Lung (tissue), 17 donors: ENCODE measurements at places on chromosomes 4 and X. TPM values are rescaled to one million over a fixed set of nuclear protein-coding genes. Genes with fewer than 3 reads are reported as not detected.

The CXXC4 gene
- 2.1 TPM for total RNA-seq

The VEGFD gene
- 15.6 TPM for total RNA-seq

The USP27X gene
- 5.0 TPM for total RNA-seq

The ANKRD50 gene
- total RNA-seq = 16.7 TPM

The PSAPL1 gene
- not detected for total RNA-seq

The ADAM29 gene
- 0.06 TPM for total RNA-seq

The KCNIP4 gene
- 0.11 TPM for total RNA-seq

The CENPI gene
- total RNA-seq = 7.5 TPM

- H3K4me3 ChIP-seq = no peak overlapping the region
- no peaks in the 10 kb centered on the region for H3K4me1 ChIP-seq
- no peak overlapping the region for H3K27ac ChIP-seq
- H3K27me3 ChIP-seq = no peaks in the 10 kb centered on the region
- no peak for DNase-seq
- no peaks in the 10 kb centered on the region for H3K36me3 ChIP-seq
Measured at GRCh38 chr4:98170035-98170434, 26.8 kb upstream of the STPG2 start.

- peaks cover 9% of the 10 kb centered on the region for H3K27me3 ChIP-seq
- no peak overlapping the region for H3K27ac ChIP-seq
- no peaks in the 10 kb centered on the region for H3K36me3 ChIP-seq
Measured at GRCh38 chrX:109774706-109775105, 41.6 kb upstream of the ACSL4 start.

DNA sequence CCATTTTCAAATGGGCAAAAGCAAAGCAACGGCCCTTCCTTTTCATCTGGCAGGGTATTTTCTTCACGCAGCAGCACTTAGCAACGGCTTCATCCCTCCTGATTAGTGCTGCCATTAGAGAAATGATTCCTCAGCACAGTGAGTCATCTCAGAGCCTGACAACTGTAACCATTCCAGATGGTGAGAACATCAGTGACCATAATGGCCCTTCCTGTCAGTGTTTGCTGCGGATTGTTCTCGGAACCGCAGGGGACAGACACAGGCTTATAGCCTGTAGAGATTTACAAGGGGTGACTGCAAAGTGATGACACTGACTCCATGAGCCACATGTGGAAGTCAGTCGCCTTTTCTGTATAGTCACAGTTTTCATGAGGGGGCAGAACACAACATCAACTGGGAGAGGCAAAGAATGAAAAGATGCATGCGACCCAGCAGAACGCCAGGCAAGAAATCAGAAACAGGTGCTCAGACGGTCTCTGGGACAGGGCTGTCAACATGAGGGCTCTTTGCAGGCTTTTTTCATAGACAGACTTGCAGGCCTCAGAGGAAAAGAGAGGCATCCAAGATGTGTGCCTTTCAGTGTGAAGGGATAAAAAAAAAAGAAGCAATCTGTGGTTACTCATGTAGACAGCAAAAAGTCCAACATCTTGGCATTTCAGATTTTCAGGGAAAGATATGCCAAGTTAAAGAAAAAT is 69.9 kb upstream of the FBXW7 start:
- no peaks in the 10 kb centered on the region for H3K4me1 ChIP-seq
- H3K4me3 ChIP-seq = no peak overlapping the region
- H3K36me3 ChIP-seq = no peaks in the 10 kb centered on the region
- no peaks in the 10 kb centered on the region for H3K27me3 ChIP-seq

DNA sequence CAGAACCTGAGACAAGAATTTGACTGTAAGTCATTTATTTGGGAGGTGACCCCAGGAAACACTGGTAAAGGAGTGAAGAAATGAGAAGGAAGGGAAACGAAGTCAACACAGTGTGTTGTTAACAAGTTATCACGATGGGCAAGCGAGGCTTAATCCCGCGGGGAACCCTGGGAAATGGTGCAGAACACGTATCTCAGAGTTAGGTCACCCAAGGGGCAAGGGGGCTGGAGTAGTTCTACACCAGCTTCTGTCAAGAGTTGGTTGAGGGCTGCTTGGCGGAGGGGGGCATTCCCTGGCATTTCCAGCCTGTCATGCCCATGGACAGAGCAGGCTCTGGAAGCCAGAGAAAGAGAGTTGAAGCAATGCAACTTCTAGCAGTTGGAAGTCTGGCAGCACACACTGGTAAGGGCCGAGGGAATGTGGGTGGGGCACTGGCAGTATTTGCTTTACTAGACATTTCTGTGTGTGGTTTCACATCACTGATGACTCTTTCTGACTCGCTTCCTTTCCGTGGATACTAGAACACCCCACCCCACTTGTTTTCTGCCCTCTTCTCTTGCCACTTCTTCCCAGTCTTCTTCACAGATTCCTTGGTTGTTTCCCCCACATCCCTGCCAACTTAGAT is 52.2 kb upstream of the ADGRG2 start:
- H3K4me3 ChIP-seq = no peak overlapping the region
- no peaks in the 10 kb centered on the region for H3K27me3 ChIP-seq
- no peak overlapping the region for H3K27ac ChIP-seq
- H3K36me3 ChIP-seq = no peaks in the 10 kb centered on the region
- DNase-seq = no peak

GRCh38 chr4:44522761-44523445 is 74.3 kb upstream of the KCTD8 start:
- no peaks in the 10 kb centered on the region for H3K27me3 ChIP-seq
- no peak overlapping the region for H3K27ac ChIP-seq
- no peaks in the 10 kb centered on the region for H3K36me3 ChIP-seq
- DNase-seq = no peak
- no peaks in the 10 kb centered on the region for H3K4me1 ChIP-seq

GRCh38 chrX:45422216-45422925 is 221.7 kb upstream of the DIPK2B start:
- H3K27ac ChIP-seq = no peak overlapping the region
- H3K36me3 ChIP-seq = no peaks in the 10 kb centered on the region
- no peak for DNase-seq
- H3K4me1 ChIP-seq = no peaks in the 10 kb centered on the region
- H3K4me3 ChIP-seq = no peak overlapping the region

GRCh38 chr4:36207831-36208520 is 36.3 kb downstream of the ARAP2 start:
- DNase-seq = no peak
- H3K27me3 ChIP-seq = no peaks in the 10 kb centered on the region
- H3K27ac ChIP-seq = no peak overlapping the region
- no peak overlapping the region for H3K4me3 ChIP-seq
- no peaks in the 10 kb centered on the region for H3K36me3 ChIP-seq

GRCh38 chr4:139798456-139798855 is 132.8 kb downstream of the MGST2 start:
- H3K36me3 ChIP-seq = no peaks in the 10 kb centered on the region
- no peak overlapping the region for H3K27ac ChIP-seq
- H3K27me3 ChIP-seq = no peaks in the 10 kb centered on the region
- peaks cover 2% of the 10 kb centered on the region for H3K4me1 ChIP-seq
- no peak for DNase-seq

DNA sequence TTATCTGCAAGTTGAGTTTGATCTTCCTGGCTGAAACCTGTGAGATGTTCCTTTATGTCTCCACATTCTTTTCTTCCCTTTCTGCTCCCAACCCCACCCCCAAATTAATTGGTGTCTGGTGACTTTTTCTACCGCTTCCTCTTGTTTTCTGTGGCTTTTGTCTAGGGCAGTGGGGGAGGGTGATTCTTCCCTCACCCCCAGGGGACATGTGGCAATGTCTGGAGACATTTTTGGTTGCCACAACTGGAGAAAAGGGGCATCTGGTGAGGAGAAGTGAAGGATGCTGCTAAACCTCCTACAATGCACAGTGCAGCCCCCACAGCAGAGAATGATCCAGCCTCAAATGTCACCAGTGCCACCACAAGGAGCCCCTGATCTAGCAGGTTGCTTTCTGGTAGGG is 152.9 kb downstream of the NHS start:
- peaks cover 2% of the 10 kb centered on the region for H3K4me1 ChIP-seq
- DNase-seq = no peak
- no peak overlapping the region for H3K4me3 ChIP-seq

DNA sequence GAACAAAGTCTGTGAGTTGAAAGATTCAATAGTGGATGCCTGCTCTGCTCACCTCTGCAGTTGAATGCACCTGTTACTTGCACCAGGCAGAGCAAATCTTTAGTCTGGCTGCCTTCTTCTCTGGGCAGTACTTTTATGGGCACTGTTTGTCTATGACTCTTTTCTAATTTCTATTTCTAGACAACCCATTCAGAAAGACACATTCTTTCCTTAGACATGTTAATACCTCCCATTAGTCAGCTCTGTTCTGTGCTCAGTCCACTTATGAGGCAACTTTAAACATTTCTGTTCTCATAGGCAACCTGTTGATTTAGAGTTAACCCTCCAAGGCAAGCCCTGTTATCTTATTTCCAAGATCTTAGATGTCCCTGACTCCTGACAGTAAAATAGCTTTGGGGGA is 108.9 kb downstream of the SYNPO2 start:
- H3K4me1 ChIP-seq = no peaks in the 10 kb centered on the region
- no peak for DNase-seq
- H3K4me3 ChIP-seq = no peak overlapping the region
- H3K36me3 ChIP-seq = no peaks in the 10 kb centered on the region
- no peak overlapping the region for H3K27ac ChIP-seq

GRCh38 chrX:119635799-119636198 is 29.6 kb upstream of the NKRF start:
- peaks cover 3% of the 10 kb centered on the region for H3K36me3 ChIP-seq
- no peaks in the 10 kb centered on the region for H3K4me1 ChIP-seq
- DNase-seq = no peak
- H3K27ac ChIP-seq = no peak overlapping the region
- H3K4me3 ChIP-seq = peak overlapping the region; percentile 6
- no peaks in the 10 kb centered on the region for H3K27me3 ChIP-seq

GRCh38 chr4:139603576-139604410 is 47.8 kb upstream of the SETD7 start:
- H3K36me3 ChIP-seq = no peaks in the 10 kb centered on the region
- H3K27me3 ChIP-seq = no peaks in the 10 kb centered on the region
- DNase-seq = no peak
- no peak overlapping the region for H3K4me3 ChIP-seq
- H3K27ac ChIP-seq = no peak overlapping the region

DNA sequence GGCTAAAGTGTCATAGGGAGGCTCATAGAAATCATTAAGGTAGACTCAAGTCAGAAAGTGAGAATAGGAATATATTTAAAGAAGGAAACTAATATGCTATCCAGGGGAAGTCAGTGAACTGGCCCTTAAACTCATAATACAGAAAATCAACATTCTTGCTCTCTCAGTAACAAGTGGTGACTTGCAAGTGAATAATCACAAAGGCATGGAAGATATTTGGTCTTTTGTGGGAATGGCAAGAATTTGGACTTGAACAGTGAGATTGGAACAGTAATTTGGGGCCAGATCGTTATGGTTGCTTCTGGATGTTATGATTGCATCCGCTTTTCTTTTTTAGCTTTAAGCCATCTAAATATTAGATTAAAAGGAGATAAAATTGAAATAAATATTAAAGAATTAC is 103.8 kb downstream of the TBC1D19 start:
- no peaks in the 10 kb centered on the region for H3K27me3 ChIP-seq
- no peak for DNase-seq
- no peaks in the 10 kb centered on the region for H3K4me1 ChIP-seq
- H3K4me3 ChIP-seq = no peak overlapping the region
- H3K27ac ChIP-seq = no peak overlapping the region
- peaks cover 1% of the 10 kb centered on the region for H3K36me3 ChIP-seq

DNA sequence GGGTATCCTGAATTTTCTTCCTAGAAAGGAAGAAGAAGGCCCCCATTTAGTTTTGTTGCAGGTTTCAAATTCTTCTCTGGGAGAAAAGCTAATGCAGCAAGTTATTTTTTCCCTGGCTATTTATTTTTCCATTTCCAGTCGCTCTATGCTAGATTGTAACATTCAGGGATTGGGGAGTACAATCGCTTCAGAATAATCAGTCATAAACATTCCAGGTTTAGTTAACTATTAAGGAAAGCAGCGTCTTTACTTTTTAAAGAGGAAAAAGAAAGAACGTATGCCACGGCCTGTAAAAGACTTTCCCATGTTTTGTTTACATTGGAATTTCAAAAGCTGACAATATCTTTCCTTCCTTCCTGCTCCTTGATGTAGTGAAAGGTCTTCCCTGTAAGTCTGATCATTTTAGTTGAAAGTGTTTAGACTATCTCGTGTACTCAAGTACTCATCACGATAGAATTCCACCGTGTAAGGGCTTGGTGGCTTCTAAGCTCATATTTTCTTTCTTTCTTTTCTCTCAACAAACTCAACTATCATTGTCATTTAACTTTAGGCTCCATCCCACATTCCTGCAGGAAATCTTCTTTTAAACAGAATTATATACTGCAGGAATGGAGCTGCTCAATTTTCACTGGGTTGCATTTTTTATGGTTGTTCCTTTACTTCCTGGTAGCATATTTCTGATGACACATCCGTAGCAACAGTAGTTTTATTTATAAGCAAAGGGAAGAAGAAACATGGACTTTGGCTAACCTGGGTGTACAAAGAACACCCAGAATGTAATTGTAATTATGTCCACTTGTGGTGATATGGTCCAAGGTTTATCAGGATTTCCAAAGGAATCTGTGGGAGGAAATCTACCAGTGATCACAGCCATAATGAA is 213.1 kb upstream of the FAT1 start:
- no peak for DNase-seq
- H3K4me3 ChIP-seq = no peak overlapping the region
- H3K27ac ChIP-seq = no peak overlapping the region

GRCh38 chrX:38249965-38250364 is 29.3 kb upstream of the SRPX start:
- H3K4me1 ChIP-seq = no peaks in the 10 kb centered on the region
- H3K36me3 ChIP-seq = no peaks in the 10 kb centered on the region
- peak; percentile 11 for DNase-seq
- no peak overlapping the region for H3K4me3 ChIP-seq
- no peak overlapping the region for H3K27ac ChIP-seq
- H3K27me3 ChIP-seq = peaks cover 12% of the 10 kb centered on the region

DNA sequence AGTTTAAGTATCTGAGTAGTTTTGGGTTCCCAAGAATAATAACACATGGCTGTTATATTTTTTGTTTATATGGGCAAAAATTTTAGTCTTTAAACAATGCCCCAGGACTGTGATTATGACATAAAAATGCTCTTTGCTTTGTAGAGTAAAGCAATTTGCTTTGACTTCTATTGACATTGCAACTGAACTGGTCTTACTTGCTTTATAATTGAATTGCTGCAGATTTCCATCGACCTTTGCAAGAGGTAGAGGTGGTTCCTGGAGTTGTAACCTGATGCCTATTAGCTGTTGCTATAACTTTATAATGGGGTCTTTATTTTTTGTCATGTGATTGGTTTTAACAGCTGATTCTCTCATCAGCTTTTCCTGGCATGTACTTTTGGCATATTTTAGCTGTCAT is 302.9 kb downstream of the ARHGAP10 start:
- no peaks in the 10 kb centered on the region for H3K36me3 ChIP-seq
- H3K27ac ChIP-seq = no peak overlapping the region
- no peak for DNase-seq
- no peaks in the 10 kb centered on the region for H3K27me3 ChIP-seq

DNA sequence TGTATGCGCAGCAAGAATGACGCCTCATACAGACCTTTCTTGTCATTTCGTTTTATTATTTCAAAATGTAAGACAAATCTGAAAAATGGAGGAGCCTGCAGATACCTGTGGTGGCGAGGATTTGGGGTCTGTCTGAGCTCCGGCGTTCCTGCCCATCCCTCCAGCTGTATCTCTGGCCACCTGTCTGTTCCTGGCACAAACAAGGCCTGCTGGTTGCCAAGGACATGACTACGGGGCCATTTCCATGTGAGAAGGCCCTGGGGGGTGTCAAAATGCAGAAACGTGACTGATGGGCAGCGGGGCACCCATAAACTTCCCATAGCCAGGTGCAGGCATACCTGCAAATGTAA is 591 bp upstream of the TSPAN7 start:
- H3K27ac ChIP-seq = no peak overlapping the region
- H3K27me3 ChIP-seq = no peaks in the 10 kb centered on the region
- peak overlapping the region; percentile 53 for H3K4me3 ChIP-seq

GRCh38 chrX:9253211-9253610 is 211.6 kb upstream of the TBL1X start:
- no peaks in the 10 kb centered on the region for H3K27me3 ChIP-seq
- DNase-seq = no peak
- no peaks in the 10 kb centered on the region for H3K36me3 ChIP-seq
- no peaks in the 10 kb centered on the region for H3K4me1 ChIP-seq
